ENCODE measurements at places on chromosomes 12 and 14. TPM values are rescaled to one million over a fixed set of nuclear protein-coding genes. Genes with fewer than 3 reads are reported as not detected.

CD69 gene
- 2.6 TPM for total RNA-seq

RPGRIP1 gene
- total RNA-seq, result not detected

NAA30 gene
- 12.6 TPM for total RNA-seq

C1S gene
- 70.9 TPM for total RNA-seq

NELL2 gene
- total RNA-seq, result not detected

TCL1B gene
- total RNA-seq, result not detected
